ENCODE measurements at places on chromosomes 7 and 10.

DNA sequence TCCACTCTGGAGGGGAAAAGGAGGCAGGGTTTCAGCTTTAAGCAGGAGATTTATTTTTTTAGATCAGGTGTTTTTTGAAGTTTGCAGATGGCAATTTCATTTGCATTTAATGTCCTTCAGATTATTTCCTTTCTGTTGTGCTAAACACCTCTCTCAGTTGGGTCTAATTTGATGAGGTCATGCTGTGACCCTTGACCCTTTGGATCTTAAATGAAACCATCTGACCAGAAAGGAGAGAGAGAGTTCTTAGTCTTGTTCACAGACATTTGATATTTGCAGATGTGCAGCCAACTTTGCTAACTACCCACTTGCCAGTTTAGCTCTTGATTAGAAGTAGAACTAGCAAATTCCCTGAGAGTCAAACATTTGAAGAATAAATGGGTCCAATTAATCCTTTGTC is 101.5 kb upstream of the RAB11FIP2 start:
- DNase-seq: no peak

DNA sequence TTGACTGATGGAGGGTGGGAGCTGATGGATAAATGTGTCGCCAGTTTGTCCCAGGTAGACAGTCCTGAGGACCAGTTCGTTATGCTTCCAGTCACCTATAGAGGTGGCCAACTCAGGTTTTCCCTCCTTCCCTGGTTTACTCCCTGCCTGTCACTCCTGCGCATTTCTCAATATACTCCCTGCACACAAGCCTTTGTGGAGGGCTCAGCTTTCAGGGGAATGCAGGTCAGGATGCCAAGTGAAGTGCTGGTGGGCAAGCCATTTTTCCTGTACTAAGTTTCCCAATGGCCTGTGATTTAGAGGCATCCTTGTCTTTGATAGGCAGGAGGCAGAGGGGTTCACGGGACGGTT is 473.5 kb upstream of the ZMIZ1 start:
- no peak for DNase-seq

DNA sequence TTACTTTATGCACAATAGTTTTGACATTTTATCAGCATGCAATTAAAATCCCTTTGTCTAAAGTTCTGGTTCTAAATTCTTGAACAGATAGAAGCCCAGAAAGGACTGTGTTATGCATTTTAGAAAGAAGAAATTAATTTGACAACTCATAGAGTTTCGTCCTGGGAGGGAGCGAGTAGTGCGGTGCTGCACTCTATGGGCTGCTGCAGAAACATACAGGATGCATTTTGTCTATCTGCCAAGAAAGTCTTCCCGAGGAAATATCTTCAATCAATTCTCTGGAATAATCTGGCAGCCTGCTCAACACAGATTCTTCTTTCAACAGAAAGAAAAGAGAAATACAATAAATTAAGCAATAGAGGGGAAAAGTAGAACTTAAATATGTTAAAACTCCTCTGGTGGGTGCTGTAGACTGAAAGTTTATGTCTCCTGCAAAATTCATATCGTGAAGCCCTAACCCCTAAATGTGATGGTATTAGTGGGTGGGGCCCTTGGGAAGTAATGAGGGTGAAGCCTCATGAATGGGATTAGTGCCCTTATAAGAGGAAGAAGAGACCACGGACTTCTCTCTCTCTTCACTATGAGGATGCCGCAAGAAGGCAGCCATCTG is 39.0 kb upstream of the IFRD1 start:
- no peak for DNase-seq

DNA sequence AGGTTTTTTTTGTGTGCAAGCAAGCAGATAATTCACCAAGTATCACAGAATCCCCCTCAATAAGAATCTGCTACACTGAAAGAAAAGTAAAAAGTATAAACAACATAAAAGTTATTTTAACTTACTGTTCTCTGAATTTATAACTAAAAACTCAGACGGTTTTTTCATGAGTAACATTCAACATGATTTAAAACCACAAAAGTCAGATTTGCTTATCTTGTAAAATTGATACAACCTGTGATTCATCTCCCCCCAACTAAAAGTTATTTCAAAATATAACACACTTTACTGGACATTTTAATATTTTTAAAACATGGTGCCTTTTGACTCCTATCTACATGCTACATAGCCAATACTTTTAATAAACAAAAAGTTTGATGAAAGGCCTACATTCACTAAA is 32.8 kb downstream of the TSPAN12 start:
- no peak for DNase-seq

DNA sequence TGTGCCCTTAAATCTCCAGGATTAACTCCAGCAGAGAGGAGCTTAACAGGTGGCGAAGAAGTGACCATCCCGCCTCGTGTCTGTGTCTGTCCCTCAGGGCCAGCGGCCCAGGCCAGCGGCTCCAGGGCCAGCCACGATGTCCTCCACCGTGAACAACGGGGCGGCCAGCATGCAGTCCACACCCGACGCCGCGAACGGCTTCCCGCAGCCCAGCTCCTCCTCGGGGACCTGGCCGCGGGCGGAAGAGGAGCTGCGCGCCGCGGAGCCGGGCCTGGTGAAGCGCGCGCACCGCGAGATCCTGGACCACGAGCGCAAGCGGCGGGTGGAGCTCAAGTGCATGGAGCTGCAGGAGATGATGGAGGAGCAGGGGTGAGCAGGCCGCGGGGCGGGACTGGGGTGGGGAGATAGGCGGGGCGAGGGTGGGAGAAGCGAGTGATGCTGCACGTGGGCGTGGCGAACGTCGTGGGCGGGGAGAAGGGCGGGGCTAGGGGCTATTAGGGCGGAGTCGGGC is 33.3 kb downstream of the SRRM3 start:
- DNase-seq: peak; percentile 81
